ENCODE measurements at places on chromosomes 3 and 15. TPM values are rescaled to one million over a fixed set of nuclear protein-coding genes. Genes with fewer than 3 reads are reported as not detected.

DNA sequence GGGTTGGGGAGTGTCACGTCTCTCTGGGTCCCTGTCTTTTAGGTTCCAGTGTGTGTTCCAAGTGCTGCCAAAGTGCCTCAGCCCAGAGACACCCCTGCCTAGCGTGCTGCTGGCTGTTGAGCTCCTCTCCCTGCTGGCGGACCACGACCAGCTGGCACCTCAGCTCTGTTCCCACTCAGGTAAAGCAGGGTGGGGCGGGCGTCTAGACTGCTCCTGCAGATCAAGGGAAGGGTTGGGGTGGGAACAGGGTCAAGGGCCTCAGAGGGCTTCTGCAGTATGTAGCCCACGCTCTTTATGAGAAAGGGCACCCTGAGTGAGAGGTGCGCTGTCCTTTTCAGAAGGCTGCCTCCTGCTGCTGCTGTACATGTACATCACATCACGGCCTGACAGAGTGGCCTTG, 17.2 kb downstream of the ATRIP start:
- DNase-seq, result no peak

GRCh38 chr3:69976021-69976420, 23.5 kb upstream of the SAMMSON start:
- no peak for DNase-seq

Gene KLHL40
- not detected for polyA plus RNA-seq

- no peak for DNase-seq
These were observed 275.4 kb downstream of the TIGIT start for GRCh38 chr3:114569186-114569585.

- DNase-seq, result no peak
These were observed 119.1 kb downstream of the B3GALNT1 start for GRCh38 chr3:160986069-160986468.
